Activated CD4-positive, alpha-beta T cell treated with anti-CD3 and anti-CD28 coated beads, Interleukin-2, amount 10 ng/mL, durations not matched to agents 7 days and 5 days (primary cell): ENCODE measurements at places on chromosomes 2 and 18. TPM values are rescaled to one million over a fixed set of nuclear protein-coding genes. Genes with fewer than 3 reads are reported as not detected.

DNA sequence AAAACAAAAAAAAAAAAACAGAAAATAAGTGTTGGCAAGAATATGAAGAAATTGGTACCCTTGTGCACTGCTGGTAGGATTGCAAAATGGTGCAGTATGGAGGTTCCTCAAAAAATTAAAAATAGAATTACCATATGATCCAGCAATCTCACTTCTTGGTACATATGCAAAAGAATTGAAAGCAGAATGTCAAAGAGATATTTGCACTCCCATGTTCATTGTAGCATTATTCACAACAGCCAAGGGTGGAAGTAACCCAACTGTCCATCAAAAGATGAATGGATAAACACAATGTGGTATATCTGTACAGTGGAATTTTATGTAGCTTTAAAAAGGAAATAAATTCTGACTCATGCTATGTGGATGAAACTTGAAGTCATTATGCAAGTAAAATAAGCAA, 72.8 kb upstream of the POU3F3 start:
- H3K4me1 ChIP-seq = peaks cover 7% of the 10 kb centered on the region
- no peak overlapping the region for H3K4me3 ChIP-seq
- no peak overlapping the region for H3K27ac ChIP-seq
- no peak for DNase-seq
- no peaks in the 10 kb centered on the region for H3K27me3 ChIP-seq
- no peaks in the 10 kb centered on the region for H3K36me3 ChIP-seq

GRCh38 chr2:16777123-16777870, 111.7 kb upstream of the CYRIA start:
- no peaks in the 10 kb centered on the region for H3K4me1 ChIP-seq
- H3K27me3 ChIP-seq = no peaks in the 10 kb centered on the region
- DNase-seq = no peak
- H3K27ac ChIP-seq = no peak overlapping the region
- no peaks in the 10 kb centered on the region for H3K36me3 ChIP-seq
- no peak overlapping the region for H3K4me3 ChIP-seq

- H3K4me3 ChIP-seq = no peak overlapping the region
- no peak overlapping the region for H3K27ac ChIP-seq
- peaks cover 20% of the 10 kb centered on the region for H3K27me3 ChIP-seq
- no peak for DNase-seq
- no peaks in the 10 kb centered on the region for H3K36me3 ChIP-seq
Measured at GRCh38 chr2:84326831-84327432, 132.1 kb downstream of the SUCLG1 start.

KCNK3 gene
- not detected for total RNA-seq

AGBL5 gene
- 19.1 TPM for total RNA-seq
